Cardiac fibroblast (primary cell): ENCODE measurements at places on chromosomes 1 and 21.
A peak's percentile ranks its signal among the peaks of the same experiment; 100 is the strongest.

DNA sequence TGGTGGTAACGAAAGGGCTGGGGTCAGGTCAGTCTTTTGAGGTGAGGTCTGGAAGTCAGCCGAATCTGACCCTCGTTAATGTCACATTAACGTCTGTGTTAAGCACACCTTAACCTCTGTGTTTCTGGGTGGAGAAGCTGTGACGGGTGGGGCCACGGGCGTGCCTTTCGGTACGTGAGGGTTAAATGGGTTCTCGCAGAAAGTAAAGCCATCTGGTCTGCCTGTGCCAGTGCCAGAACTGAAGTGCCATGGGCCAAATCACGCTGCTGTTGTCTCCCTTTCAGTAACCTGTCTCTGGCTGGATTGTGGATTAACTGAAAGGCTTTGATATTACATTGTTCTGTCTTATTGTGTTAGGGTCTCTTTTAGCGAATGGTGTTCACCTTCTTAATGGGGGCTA, 14.4 kb downstream of the URB2 start:
- no peak for DNase-seq

DNA sequence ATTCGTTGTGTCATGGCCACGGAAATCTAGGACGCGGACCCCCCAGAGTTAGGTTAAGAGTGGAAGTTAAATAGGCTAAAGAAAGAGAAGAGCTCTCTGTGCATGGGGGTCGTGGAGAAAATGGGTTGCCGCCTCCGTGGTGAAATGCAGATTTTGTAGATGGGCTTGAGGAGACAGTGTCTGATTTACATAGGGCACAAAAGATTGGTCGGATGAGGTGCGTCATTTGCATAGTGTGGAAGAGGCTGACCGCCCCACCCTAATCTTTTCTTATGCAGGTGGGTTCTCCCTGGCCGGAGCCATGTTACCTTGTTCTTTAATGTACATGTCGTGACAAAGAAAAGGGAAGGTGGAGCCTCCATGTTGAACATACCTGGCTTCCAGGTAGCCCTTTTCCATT, 14.3 kb upstream of the SLC5A9 start:
- no peak for DNase-seq

DNA sequence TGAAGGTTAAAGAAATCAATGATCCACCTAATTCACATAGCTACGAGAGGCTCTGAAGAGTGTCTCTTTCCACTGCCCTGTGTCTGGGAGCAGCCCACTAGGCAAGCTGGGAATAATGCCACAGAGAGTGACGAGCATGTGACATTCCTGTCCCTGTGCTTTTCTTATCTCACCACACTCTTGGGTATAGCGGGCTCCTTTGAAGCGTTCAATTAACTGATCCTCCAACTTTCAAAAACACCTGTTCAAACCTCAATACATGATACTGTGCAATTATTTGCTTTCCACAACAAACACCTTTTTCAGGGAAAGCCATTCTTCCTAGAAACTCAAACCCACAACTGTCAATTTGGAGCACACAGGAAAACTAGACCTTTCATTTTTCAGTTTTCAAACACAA, 43.4 kb downstream of the PLPP3 start:
- DNase-seq: no peak

DNA sequence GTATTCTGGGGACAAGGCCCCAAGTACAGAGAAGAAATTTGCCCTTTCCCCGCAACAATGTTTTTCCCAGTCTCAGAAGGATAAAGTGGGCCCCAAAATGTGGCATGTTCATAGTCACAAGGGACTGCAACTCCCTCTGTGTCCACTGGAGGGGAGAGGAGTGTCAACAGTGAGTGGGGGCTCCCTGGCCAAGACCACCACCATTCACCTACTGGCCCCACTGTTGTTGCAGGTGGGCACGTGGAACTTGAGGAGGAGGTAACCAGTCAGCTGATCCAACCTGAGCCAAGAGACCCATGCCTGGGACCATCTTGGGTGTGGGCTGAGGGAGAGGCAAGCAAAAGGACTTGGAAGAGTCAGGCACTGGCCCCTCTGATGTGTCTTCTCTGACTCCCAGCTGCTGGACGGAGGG, 777 bp downstream of the NUDT17 start:
- peak; percentile 50 for DNase-seq

- no peak for DNase-seq
Measured at GRCh38 chr1:87763483-87763882, 434.8 kb downstream of the LMO4 start.

DNA sequence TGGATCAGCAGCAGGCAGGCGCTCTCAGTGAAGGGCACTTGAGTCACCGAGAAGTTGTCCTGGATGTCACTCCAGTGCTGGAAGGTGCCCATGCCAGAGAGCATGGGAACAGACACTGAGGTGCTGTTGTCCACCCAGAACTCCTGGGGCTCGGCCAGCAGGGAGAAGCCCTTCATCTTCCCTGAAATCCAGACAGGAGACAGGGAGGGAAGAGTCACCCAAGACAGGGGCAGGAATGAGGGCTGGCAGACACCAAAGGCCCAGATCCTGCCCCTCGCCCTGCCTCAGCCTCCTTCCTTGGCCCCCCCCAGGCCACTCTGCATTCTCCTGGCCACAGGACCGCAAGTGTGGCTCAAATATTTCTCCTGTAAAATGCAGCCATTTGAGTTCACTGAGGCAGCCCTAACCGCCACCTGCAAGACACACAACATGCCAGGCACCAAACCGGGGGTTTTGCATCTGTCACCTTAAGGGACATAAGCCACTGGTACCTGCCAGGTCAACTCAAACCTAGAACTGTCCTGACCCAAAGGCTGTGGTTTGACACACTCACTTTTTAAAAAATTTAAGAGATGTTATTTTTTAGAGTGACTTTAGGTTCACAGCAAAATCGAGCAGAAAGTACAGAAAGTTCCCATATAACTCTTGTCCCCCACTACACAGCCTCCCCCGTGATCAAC, 7.8 kb downstream of the AGT start:
- DNase-seq: no peak

DNA sequence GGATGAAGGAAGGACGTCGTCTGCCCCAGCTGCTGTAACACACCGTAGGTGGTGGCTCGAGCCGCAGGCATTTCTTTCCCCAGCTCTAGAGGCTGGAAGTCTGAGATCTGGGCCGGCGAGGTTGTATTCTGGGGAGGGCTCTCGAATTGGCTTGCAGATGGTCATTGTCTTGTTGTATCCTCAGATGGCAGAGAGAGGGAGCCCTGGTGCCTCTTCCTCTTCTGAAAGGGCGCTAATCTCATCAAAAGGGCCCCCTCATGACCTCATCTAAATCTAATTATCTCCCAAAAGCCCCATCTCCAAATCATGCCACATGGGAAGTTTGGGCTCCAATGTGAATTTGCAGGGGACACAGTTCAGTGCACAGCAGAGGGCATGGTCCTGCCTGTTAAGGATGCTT, 109.0 kb downstream of the SIK1 start:
- no peak for DNase-seq

DNA sequence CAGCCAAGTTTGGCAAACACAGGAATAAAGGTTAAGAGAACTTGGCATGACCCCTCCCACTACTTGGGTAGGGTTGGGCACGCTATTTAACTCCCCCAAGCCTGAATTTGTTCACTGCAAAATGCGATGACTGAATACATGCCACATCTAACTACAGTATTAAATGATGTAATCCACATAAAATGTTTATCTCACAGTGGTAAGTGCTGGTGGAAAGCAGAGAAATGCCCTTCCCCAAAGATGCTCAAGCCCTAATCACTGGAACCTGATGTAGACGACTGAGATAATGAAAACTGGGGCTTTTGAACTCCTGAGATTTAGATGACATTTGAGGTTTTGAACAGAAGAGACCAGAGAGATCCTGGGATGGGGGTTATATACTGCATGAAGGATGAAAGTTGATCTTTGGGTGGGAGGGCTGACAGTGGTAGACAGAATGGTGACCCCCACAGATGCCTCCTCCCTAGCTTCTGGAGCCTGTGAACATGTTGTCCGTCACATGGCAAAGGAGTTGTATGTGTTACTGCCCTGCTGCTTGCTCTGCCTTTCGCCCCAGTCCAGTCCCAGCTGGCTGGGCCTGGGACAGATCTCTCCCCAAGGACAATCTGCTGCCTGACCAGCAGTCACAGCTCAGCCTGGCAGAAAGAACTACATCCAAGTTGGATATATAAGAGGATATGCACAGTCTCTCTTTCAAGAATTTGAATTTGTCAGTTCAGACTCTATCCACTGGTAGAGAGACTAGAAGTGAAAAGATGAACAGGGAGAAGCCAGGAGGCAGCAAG, 120.9 kb downstream of the DAB1 start:
- no peak for DNase-seq

DNA sequence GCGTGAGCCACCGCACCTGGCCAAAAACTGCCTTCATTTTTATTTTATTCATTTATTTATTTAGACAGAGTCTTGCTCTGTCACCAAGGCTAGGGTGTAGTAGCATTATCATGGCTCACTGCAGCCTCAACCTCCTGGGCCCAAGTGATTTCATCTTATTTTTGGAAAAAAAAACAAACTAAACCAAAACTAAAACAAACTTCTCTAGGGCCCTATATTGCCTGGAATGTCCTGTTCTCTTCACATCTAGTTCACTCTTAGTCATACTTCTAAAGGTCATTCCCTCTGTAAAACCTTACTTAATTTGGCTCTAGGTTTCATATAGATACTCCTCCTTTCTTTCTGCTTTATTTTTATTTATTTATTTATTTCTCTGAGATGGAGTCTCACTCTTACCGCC, 15.6 kb downstream of the RPS27 start:
- DNase-seq: peak; percentile 51

- no peak for DNase-seq
Measured at GRCh38 chr1:72724951-72725861, 442.9 kb upstream of the NEGR1 start.

DNA sequence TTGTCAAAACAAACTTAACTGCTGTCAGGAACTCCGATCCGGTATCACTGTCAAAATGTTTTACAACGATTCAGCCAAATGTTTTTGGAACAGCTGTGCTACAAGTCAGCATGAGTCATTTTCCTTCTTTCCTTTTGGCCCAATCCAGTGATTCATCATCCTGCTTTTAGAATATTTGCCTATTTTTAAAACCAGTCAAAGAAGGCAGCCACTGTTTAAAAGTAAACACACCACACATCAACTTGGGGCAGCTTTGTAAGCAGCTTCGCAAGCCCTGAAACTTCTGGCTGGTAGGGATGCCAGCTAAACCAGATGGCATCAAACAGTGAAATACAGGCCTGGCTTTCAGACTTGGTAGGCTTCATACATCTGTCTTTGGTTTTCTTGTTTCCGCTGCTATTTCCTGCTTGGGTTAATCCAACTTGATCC, 14.9 kb downstream of the MAP3K7CL start:
- peak; percentile 88 for DNase-seq

DNA sequence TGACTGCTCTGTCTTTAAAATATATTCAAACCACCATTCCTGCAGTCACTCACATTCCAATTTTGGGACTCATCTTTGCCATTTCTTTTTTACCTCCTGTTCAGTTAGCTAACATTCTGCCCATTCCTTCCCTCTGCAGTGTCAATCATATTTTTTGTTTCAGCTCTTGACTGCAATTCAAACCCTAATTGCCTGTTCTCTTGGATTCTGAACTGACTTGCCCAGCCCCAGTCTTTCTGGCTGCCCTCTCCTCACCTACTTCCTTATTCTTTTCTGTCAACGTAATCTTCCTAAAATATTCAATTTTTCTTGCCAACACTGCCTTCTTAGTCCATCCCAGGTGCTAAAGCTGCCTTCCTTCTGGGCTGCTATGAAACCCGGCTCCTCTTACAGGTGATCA, 6.1 kb downstream of the PRDM2 start:
- no peak for DNase-seq

- peak; percentile 67 for DNase-seq
Measured at GRCh38 chr1:175887981-175888428, 144.6 kb upstream of the TNR start.

DNA sequence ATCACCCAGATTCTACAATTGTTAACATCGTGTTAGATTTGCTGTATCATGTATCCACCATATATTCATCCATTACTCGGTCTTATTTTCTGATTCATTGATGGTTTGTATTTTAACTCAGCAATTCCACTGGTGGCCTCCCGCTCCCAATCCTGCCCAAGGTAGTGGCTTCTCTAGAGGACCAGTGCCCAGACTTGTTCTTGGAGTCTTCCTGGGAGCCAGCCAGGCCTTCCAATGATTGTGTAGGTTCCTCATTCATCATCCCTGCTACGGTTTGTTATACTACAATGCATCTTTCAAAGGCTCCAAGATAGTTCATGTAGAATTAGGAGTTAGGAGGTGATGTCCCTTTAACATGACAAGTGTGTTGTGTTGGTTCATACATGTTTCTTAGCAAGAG, 451.1 kb downstream of the SETD4 start:
- no peak for DNase-seq

- DNase-seq: no peak
Measured at GRCh38 chr1:99950486-99950885, 19.3 kb upstream of the SLC35A3 start.

DNA sequence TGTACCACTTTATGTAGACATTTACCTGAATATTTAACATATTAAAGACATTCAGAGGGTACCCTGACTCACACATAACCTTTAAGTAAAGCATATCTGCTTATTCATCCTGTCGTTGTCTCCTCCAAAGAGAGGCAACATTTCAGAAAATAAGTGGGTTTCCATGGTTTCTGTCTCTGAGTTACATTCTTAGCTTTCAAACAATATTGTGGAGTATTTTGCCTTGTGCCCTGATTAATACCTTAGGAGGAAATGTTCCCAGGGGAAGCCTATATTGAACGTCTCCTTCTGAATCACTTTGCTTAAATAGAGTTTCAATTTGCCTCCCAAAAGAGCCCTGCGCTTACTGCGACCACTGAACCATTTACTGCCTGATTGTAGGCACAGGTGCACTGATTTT, 26.1 kb downstream of the PALMD start:
- DNase-seq: no peak

DNA sequence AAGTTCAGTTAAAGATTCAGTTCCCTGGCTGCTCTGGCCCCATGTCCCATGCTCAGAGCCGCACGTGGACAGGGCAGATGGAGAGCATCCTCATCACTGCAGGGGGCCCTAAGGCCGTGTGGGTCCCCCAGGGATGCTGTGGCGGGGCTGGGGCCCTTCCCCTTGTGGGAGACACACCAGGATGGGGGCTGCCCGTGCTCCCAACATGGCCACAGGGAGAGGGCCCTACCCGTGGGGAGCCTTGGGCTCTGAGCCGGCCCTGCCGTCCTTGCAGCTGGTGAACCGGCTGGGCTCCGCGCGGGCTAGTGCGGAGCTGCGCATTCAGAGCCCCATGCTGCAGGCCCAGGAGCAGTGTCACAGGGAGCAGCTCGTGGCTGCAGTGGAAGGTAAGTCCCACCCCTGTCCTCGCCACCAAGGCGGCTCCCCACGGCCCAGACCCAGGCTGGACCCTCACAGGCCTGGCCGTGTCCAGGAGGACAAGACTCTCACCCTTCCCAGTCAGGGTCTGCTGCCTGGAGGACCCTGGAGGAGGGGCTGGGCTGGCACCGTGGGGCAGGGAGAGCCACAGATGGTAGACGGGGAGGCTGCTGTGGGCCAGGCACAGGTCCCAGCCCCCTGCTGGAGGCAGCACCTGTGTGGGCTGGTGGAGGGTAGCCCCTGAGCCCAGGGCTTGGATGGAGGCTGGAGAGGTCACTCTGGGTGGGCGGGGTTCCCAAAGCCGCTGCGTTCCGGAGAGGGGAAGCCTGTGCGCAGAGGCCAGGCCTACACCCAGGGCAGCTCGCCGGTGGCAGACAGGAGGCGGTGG, 53.8 kb downstream of the TRIM11 start:
- no peak for DNase-seq
